Umbilical cord (tissue), 2 donors: ENCODE measurements at places on chromosomes 6 and 20.

DNA sequence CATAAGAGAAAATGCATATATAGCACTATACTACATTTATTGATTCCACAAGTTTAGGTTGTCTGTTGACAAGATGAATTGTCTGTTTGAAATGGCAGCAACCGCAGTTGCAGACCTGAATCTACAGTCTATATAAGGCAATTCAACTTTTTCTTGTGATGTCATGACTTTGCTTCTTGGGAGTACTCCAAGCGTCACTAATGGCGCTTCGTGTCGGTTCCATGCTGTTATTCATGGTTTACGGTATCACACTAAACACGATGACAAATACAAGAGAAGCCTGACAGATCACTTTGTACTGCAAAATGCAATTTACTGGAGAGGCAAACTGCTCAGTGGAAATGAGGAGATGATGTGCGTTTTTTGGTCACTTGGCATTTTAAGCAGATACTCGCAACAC, 280.3 kb upstream of the TCF21 start:
- DNase-seq = no peak

- no peak for DNase-seq
Measured at GRCh38 chr6:39086294-39086693, 28.7 kb downstream of the SAYSD1 start.

GRCh38 chr6:163757520-163757919, 343.0 kb downstream of the QKI start:
- no peak for DNase-seq

DNA sequence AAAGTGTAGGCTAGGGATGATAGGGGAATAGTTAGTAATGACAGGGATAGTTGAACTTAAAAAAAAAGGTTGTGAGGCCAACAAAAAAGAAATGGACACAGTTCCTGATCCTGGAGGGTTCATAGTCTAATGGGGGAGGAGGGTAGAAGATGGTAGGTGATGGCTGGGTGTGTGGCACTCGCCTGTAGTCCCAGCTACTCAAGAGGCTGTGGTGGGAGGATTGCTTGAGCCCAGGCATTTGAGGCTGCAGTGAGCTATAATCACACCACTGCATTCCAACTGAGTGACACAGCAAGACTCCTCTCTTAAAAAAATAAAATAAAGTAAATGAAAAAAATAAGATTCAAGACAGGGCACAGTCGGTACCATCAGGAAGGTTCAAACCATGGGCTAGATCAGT, 2.4 kb upstream of the MICB start:
- DNase-seq = no peak

GRCh38 chr20:1897965-1898464, 2.8 kb downstream of the SIRPA start:
- peak; percentile 35 for DNase-seq

- DNase-seq = no peak
Measured at GRCh38 chr20:54622333-54623295, 147.2 kb downstream of the DOK5 start.
